CD14-positive monocyte (primary cell): ENCODE measurements at places on chromosomes 12 and 14. TPM values are rescaled to one million over a fixed set of nuclear protein-coding genes. Genes with fewer than 3 reads are reported as not detected.
A peak's percentile ranks its signal among the peaks of the same experiment; 100 is the strongest.

SERPINA12 gene
- not detected for polyA plus RNA-seq

VSIG10 gene
- 1.3 and 2.3 TPM in 2 replicates for polyA plus RNA-seq

C3AR1 gene
- polyA plus RNA-seq = 67.3 TPM

RPGRIP1 gene
- 4.7 TPM for polyA plus RNA-seq

DEGS2 gene
- polyA plus RNA-seq = 0.06 and 0.07 TPM in 2 replicates

RTL1 gene
- not detected in 2 replicates for polyA plus RNA-seq

HCAR2 gene
- 8.1 TPM for polyA plus RNA-seq

EAPP gene
- 12.5 and 20.7 TPM in 2 replicates for polyA plus RNA-seq

ADAM21 gene
- not detected for polyA plus RNA-seq

TOMM20L gene
- not detected in 2 replicates for polyA plus RNA-seq

FOS gene
- 5,159 and 12,734 TPM in 2 replicates for polyA plus RNA-seq

AGAP2 gene
- 0.20 TPM for polyA plus RNA-seq

DNA sequence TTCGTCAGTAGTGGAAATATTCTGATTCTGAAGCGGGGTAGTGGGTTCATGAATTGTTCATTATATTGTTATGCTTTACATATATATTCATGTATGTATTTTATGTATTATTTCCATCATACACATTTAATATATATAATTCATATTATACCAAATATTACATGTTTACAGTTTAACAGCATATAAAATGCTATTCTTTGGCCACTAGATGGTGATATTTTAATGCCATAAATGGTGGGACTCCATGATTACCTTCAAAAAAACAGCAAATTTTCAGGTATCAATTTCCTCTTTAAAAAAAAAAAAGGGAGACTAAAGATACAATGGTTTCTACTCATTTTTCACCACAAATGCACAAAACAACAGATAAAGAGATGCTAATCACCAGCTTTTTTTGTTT lies 41.0 kb downstream of the BDKRB1 start:
- peak; percentile 11 for DNase-seq

DNA sequence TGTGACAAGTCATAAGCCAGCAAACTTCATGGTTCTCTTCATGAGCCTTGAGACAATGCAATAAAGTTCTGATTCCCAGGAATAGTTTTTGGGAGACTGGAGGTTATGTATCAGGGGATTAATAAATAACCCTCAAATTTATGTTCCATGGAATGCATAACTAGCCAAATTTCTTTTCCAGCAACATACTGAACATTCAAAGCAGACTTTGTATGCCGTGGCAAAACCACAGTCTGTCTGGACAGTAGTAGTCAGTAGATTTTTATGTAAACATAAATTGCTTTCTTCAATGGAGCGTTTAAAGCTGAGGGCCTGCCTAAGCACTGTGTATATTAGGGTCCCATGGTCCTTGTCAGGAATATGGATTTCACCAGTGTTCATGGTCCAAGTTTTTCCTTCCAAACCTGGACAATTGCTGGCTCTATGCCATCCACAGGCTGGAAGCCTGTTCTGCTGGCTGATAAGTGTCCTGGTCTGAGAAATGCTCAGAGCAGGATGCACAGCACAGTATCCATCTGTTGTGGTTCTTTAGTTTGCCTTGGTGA lies 144.9 kb downstream of the SRGAP1 start:
- no peak for DNase-seq

DNA sequence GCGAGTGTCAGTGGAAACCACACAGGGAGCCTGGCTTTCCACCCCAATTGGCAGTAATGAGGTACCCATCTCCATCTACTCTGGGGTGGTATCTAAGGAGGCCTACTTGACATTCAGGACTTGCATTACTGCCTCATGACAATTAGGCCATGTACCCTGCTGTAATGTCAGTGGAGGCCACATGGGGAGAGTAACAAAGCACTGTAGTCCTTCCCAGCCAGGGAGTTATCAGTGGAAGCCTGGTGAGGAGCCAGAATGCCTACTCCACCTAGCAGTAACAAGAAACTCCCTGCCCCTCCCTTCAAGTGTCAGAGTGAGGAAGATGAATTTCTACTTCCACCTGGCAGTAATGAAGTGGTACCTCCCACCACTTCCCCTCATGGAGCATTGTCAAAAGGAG lies 12.5 kb downstream of the TIMM9 start:
- no peak for DNase-seq

- no peak for DNase-seq
Measured at GRCh38 chr12:112179916-112180315, 54.6 kb downstream of the TRAFD1 start.

DNA sequence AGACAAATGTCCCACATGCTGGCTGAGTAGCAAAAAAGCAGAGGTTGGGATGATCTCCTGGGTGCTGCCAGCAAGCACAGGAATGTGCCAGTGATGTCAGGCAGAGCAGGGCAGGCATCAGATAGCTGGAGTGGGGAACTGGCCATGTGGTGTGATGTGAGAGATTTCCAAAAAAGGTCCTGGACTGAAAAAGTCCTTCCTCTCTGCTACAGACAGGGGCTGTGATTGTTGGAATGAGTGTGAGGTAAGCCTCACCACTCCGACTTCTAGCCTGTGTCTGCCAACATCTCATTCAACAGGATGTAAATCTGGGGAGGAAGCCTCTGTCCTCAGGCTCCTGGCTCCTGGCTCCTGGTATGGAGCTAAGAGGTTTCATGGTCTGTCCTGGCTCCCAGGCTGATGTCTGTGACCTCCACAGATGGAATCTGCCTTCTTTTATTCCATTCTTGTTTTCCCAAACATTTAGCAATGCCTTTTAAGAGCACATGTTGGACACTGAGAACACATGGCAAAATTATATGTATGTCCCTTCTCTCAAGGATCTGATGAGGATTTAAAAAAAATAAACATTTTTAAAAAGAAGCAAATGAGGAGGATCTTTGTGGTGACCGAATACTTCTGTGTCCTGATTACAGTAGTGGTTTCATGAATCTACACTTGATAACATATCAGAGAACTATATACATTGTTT lies 50.1 kb upstream of the STK38L start:
- DNase-seq = no peak

DNA sequence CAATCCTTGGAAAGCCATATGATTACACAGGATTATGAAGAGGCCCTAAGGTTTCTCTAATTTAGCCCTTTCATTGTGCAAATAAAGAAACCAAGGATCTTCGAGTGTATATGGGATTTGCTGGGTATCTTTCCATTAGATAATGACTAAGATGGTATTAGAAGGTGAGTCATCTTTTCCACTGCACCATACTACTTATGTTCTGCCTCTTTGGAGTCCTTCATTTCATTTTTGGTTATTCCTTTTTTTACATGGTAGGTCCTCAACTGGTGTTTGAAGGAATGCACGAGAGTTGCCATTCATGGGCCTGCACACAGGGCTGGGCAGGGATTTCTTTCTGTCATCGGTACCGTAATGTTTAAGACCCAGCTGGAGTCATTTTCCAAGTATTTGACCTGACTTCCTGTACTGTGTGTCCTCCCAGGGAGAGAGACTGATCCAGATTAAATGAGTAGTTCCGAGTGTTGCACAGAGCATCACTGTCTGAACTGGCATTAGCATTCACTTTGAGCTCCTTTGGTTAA lies 85.7 kb downstream of the BORCS5 start:
- peak; percentile 35 for DNase-seq

DNA sequence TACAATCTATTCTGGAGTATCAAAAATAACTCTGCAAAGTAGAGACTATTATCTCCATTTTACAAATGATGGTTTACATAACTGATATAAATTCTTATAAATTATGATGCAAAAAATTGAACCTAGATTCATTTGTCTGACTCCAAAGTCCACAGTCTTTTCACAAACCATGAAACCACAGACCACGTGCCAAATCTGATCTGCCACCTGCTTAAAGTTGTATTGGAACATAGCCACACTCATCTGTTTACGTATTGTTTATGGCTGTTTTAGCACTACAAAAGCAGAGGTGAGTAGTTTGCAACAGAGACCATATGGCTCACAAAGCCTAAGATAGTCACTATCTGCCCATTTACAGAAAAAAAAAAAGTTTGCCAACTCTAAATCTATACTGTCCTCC lies 105.3 kb downstream of the KCNH5 start:
- DNase-seq = no peak

DNA sequence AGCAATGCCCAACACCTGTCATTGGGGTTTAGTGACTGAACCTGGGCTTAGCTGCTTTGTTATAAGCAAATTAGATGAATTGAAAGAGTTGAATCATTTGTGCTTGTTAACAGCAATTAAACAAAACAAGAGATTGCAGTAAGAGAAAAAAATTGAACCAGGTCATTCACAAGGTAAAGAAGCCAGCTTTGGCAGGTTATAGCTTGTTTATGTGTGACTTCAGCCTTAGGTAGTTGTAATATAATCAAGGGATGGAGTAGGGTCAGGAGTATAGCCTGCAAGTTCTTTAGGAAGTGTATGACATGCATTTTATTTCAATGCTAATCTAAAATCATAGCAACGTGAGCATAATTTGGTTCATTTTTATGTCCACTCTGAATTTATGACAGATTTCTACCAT lies 63.4 kb upstream of the PLEKHG3 start:
- no peak for DNase-seq

DNA sequence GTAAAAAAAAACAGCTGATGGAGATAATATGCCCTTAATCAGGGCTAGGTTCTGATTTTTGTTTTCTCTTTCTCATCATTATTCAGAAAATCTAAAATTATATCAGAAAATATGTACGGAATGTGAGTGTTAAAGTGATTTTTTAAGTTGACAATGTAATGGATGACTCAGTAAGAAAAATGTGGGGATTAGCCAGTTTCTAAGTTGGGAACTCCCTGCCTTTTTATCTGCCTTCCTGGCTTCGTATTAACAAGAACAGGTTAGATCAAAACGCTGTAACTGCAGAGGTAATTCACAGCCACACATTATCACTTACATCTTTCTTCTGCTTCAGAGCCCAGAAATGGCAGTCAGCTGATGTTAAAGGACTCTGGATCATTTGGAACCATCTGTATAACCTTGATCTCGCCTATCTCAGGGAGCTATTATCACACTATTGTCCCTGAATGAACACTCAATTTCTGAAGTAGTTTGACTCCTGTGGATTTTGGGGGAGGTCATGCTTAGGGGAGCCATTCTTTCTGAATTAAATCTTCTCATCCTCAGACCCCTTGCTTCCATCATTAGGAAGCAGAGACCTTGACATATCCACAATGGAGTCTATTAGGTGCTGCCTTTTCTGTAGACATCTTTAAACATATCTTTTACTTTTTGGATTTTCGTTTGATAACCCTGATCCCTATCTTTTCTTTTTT lies 135.7 kb upstream of the SLC16A7 start:
- DNase-seq = no peak

DNA sequence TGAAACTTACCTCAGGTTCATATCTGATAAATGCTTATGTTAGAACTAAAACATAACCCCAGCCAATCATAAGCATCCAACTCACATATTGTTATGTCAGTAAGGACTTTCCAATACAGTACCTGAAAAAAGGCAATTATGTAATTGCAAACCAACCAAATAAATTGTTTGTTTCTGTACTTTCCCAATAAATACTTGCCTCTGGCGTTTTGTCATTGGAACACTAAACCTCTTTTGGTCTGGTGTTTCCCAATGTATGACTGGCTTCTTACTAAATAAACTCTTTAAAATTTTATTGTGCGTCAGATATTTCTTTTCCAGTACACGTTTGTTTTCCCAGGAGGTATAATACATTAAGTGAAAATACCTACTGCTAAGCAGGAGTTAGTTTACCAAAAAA lies 6.7 kb upstream of the PTPRB start:
- DNase-seq = no peak

DNA sequence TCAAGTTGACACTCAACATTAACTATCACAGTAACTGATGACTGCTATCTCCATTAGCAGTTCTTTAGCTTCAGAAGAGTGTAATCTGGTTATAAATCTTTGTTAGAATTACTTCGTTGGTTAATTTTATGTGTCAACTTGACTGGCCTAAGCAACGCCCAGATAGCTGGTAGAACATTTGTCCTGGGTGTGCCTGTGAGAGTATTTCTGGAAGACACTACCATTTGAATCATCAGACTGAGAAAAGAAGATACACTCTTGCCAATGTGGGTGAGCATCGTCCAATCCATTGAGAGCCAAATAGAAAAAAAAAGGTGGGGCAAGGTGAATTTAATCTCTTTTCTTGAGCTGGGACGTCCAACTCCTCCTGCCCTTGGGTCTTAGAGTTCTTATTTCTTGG lies 129.0 kb downstream of the IGF1 start:
- no peak for DNase-seq

GRCh38 chr14:75736845-75737485 lies 75.9 kb downstream of the TTLL5 start:
- DNase-seq = no peak

DNA sequence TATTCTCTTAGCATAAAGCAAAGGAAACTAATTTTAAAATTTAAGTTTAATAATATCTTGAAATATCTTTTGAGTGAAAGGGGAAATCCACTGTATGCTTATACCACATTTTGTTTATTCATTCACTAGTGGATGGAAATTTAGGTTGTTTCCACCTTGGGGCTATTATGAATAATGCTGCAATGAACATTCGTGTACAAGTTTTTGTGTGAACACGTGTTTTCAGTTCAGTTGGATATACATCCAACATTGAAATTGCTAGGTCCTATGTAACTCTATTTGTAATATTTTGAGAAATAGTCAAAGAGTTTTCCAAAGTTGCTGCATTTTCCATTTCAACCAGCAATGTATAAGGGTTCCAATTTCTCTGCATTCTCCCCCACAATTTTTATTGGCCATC lies 83.7 kb upstream of the ETV6 start:
- DNase-seq = no peak

- DNase-seq = no peak
Measured at GRCh38 chr12:104219361-104219892, 3.8 kb downstream of the TXNRD1 start.

GRCh38 chr12:44159862-44160261 lies 324.0 kb downstream of the TMEM117 start:
- DNase-seq = no peak

DNA sequence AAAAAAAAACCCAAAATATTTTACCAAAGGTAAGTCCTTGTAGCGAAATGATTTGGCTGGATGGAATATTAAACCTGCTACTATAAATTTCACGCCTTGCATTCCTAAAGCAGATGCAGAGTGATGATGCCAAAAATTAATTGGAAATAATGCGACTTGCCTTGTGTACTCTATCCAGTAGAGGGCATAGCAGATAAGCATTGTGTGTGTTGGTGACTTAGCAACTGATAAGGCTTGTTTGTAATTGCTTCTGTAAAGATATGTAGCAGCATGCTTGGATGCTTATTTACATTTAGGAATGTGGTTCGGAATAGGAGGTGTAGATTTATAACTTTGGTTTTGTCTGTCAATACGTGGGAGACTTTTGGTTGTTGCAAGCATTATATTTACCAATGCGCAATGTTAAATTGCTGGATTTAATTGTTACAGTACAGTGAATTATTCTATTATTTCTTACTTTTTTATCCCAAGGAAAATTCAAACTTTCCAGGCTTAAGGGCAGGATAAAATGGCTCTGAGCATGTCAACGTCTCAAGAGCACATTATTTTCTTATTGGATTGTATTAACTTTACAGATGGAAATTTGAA lies 80.5 kb downstream of the TMEM260 start:
- no peak for DNase-seq

DNA sequence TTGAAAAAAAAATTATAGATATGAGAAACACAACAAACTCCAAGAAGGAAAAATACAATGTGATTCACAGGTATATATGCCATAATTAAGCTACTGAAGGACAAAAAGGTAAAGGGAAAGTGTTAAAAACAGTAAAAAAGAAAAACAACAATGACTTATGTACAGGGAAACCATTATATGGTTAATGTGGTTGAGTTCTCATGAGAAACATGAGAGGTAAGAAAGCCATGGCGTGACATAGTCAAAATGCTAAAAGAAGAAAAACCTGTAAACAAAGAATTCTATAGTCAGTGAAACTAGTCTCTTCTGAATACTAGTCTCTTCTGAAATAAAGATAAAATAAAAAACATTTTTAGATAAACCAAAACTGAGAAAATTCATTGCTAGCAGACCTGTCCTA lies 109.1 kb downstream of the NEDD1 start:
- DNase-seq = no peak
